ENCODE measurements at places on chromosomes 11 and 22. TPM values are rescaled to one million over a fixed set of nuclear protein-coding genes. Genes with fewer than 3 reads are reported as not detected.

Gene TRIM51
- total RNA-seq, result not detected

Gene APLNR
- not detected for total RNA-seq

Gene PKDREJ
- not detected for total RNA-seq

DNA sequence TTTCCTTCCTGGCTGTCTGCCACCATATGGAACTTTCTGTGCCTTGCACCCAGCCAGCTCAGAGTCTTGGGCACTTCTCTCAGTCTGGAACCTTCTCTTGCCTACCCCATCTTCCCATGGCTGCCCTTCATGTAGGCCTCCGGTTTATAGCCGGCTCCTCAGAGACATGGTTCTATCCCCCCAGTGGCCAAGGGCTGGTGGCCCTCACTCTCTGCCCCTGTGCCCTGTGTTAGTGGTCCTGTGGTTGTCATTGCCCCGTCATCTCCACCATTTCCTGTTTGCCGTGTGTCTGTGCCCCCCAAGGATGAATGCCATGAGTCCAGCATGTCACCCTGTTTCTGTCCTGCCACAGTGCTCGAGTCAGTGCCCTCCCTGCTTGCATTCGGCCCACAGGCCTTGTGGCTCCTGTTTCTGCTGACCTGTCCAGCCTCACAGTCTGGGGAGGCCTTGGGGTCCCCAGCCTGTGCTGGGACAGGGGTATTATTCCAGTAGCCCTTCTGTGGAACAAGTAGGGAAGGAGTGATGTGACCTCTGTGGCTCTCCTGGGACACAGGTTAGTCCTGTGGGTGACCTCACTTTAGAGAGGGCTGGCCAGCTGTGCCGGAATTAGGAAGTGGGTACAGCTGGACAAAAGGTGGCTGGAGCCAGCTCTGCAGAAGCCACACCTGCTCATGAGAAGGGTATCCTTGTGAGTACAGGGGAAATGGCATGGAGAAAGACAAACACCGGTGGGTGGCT, 30.7 kb downstream of the ST3GAL4 start:
- peaks cover 56% of the 10 kb centered on the region for H3K4me1 ChIP-seq
- H3K27me3 ChIP-seq, result no peaks in the 10 kb centered on the region

DNA sequence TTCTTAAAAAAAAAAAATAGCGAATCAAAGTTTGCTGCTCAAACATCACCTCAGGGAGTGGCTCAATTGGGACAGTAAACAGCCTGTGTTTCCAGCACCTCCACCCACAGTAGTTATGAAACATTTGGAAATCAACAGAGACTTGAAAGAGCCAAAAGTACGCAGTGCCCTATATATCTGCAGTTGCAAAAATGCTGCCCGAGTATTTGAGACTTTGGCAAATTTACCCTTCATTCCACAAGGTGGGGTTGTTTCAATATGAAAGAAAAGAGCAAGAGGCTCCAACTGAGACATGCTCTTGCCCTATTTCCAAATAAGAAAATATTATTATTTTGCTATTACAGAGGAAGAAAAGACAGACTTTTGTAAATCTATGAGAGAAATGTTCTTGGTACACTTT, 851.1 kb upstream of the RAG2 start:
- peaks cover 15% of the 10 kb centered on the region for H3K4me1 ChIP-seq
- no peak overlapping the region for H3K27ac ChIP-seq
- H3K36me3 ChIP-seq, result no peaks in the 10 kb centered on the region
- no peaks in the 10 kb centered on the region for H3K27me3 ChIP-seq
- peak; percentile 81 for DNase-seq

- H3K27ac ChIP-seq, result no peak overlapping the region
- H3K27me3 ChIP-seq, result no peaks in the 10 kb centered on the region
- H3K4me1 ChIP-seq, result no peaks in the 10 kb centered on the region
- DNase-seq, result no peak
- H3K36me3 ChIP-seq, result no peaks in the 10 kb centered on the region
- H3K4me3 ChIP-seq, result no peak overlapping the region
These were observed 65.9 kb downstream of the PHF21A start for GRCh38 chr11:46055371-46055770.

DNA sequence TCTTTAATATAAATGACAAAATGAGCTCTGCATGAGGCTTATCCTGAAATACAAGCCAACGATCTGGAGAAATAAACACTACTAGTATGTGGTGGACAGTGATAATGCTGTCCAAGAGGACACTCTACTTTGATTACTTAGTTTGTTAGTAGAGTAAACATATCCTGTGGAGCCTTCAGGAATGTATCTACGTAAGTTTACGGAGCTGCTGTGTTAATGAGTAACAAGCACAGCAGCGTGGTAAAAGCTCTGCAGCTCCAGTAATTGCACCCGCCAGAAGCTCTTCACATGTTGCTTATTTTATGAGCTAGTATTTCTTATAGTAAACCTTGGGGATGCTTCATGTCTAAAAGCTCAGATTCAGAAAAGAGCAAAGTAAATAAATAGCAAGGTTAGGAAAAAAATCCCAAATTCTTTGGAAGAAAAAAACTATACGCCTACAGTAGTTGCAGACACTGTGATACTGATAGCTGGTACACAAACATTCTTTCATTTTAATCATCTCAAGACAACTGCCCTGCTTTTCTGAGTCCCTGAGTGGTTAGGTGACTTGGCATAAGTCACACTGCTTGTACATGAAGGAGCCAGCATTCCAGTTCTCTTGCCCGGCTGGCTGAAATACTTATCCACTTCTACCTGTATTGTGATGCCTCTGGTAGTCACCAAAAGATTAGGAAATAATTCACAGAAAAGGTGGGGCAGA, 32.7 kb upstream of the CCDC34 start:
- no peaks in the 10 kb centered on the region for H3K36me3 ChIP-seq
- no peaks in the 10 kb centered on the region for H3K27me3 ChIP-seq
- H3K27ac ChIP-seq, result peak overlapping the region; percentile 87

DNA sequence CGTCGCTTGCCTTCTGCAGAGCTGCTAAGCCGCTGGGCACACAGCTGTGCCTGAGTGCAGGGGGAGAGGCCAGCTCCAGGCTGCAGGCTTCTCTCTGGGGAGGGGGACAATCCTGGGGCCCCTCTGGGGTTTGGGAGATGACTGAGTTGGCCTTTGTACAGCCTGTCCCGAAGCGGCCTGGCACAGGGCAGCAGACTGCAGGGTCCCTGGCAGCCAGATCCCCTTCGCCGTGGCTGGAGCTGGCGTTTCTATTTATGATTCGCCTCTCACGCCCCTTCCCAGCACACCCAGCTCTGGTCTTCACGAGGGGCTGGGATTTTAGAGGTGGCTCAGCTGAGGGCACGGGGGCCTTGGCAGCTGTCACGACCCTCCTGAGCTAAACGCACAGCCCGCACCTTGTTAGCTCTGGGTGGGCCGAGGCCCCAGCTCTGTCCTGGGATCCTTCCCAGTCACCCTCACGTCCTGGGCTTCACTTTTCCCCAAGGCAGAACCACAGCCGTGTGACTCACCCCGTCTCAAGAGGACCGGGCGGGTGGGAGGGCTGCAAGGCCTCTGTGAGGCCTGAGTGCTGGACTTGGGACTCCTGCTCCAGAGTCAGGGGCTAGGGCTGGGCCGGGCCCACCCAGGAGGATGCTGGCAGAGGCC, 18.4 kb downstream of the OSBPL5 start:
- H3K4me1 ChIP-seq, result no peaks in the 10 kb centered on the region
- H3K36me3 ChIP-seq, result no peaks in the 10 kb centered on the region
- no peaks in the 10 kb centered on the region for H3K27me3 ChIP-seq
- no peak overlapping the region for H3K4me3 ChIP-seq

- H3K36me3 ChIP-seq, result no peaks in the 10 kb centered on the region
- no peaks in the 10 kb centered on the region for H3K27me3 ChIP-seq
- H3K27ac ChIP-seq, result no peak overlapping the region
These were observed 91.8 kb upstream of the CD44 start for GRCh38 chr11:35047179-35047578.

DNA sequence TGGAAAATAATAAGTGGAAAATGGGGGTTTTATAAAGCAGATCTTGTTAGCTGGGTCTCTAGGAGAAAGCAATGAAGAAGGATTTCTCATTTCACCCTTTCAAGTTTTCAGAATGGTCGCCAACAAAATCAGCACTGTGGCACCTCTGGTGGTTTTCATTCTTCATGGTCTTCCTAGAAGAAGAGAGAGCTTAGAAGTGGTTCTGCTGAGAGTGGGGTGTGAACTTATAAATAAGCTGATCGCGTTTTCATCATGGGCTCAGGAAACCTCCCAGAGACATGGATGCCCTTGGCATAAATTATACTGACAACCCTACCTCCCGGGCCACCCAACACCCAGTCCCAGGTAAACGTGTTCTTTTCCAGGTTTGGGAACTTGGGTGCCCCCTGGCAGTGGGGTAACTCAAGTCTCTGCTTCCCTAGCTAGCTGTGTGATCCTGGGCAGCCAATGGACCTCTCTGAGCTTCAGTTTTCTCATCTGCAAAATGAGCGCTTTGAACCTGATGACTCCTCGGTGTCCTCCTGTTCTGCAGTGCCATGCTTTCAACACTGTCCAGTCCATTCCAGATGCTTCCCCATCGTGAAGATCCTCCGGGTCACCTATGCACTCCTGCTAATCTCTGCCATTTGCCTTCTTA, 72.6 kb upstream of the GRAMD1B start:
- no peak overlapping the region for H3K27ac ChIP-seq
- no peaks in the 10 kb centered on the region for H3K36me3 ChIP-seq
- peaks cover 72% of the 10 kb centered on the region for H3K27me3 ChIP-seq
- no peaks in the 10 kb centered on the region for H3K4me1 ChIP-seq
- no peak for DNase-seq

DNA sequence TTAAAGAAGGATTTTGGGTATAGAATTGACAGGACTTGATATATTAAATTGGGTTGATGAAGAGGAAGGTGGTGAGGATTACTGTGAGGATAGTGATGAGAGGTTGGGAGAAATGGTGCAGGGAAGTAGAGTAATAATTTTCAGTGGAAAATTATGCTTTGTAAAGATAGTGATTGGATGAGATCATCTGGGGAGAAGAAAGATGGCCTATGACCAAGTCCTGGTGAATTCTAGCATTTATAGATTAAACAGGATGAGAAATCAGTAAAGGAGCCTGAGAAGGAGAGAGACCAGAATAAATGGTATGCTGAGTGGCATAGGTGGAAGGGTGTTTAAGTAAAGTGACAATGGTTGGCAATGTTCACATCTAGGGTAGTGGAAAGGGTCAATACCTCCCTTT, 15.0 kb downstream of the IPO7 start:
- H3K4me3 ChIP-seq, result no peak overlapping the region
- H3K4me1 ChIP-seq, result no peaks in the 10 kb centered on the region
- no peaks in the 10 kb centered on the region for H3K27me3 ChIP-seq
- H3K27ac ChIP-seq, result no peak overlapping the region
- no peak for DNase-seq

DNA sequence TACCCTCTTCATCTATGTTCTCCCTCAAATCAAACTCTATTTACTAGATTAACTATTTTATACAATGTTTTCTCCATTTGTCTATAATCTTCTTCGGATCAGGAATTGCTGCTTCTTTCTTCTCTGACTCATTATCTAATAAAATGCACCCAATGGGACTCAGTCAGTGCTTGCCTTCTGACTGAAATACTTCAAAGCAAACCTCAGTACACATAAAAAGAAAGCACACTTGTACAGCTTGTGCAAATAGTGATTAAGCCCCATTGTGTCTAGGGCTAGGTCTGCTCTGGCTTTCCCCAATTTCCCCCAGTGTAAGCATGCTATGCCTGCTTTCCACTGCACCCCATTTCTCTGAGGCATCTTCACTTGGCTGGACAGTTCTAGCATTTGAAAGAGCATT, 118.6 kb upstream of the C11orf87 start:
- peak; percentile 72 for DNase-seq
- H3K4me3 ChIP-seq, result no peak overlapping the region
- no peaks in the 10 kb centered on the region for H3K36me3 ChIP-seq
- H3K4me1 ChIP-seq, result peaks cover 18% of the 10 kb centered on the region
